ENCODE measurements at places on chromosomes 4 and X.
A peak's percentile ranks its signal among the peaks of the same experiment; 100 is the strongest.

GRCh38 chr4:45629717-45630116 lies 494.1 kb downstream of the GABRG1 start:
- no peak for DNase-seq

- no peak for DNase-seq
These were observed 136.4 kb upstream of the FAM9C start for GRCh38 chrX:13180807-13181206.

GRCh38 chr4:13178621-13179020 lies 305.5 kb downstream of the RAB28 start:
- no peak for DNase-seq

DNA sequence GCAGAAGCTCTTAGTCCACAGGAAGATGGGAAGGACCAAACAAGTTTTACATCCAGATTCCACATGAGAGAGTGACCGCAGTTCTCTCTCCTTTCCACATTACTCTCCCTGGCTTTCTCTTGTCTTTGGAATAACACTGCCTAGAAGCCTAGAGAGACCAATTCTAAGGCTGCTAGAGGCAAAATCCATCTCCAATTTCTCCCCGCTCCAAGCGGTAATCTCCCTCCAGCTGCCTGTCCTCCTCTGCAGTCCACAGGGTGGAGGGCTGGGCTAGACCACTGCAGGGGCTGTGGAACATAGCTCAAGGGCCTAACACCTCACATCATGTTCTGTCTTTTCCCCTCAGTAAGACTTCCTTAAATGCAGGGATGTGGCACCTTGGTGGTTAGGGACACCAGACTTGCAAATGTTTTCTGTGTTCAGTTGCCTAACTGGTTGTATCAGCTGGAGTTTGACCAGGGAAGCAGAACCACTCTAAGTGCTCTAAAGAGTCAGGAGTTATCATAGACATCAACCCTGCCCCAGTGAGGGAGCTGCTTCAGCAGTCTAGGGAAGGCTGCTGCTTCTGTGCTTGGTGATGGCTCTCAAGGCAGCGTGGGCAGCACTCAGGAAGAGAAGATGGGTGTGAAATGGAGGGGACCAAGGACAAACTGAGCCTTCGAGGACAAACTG lies 423.1 kb downstream of the BCOR start:
- DNase-seq, result no peak

- DNase-seq, result no peak
These were observed 47.2 kb downstream of the AFAP1 start for GRCh38 chr4:7892212-7893019.

GRCh38 chr4:2882341-2882740 lies 38.7 kb downstream of the ADD1 start:
- no peak for DNase-seq

DNA sequence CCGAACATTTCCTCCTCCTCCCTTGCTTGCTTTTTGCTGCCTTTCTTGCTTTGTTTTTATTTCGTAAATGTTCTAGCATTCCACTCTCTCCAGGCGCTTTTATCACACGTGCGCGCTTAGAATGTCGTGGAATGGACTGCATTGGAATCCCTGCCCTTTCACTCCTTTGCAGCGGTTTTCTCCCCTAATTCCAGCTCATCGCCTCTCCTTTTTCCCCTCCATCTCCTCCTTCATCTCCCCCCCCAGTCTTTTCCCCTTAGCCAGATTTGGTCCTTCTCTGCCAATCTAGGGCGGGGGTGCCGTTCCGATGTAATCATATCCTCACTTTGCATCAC lies 579 bp downstream of the OGT start:
- no peak for DNase-seq

DNA sequence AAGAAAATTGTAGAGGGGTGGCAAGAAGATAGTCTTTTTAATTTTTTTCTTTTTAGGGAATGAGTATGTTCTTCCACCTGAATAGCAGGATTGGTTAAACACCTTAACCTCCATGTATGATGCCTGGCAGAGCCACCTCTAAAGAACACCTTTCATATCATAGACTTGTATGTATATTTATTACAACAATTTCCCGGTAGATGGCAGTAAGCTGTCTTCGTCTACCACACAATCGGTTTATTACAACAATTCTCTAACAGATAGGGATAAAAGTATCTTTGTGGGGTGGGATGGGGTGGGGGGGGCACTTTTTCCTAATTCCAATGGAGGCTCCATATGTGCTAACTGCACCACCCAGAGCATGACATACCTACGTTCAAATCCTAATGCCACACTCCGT lies 255.5 kb downstream of the LDB2 start:
- DNase-seq, result no peak

DNA sequence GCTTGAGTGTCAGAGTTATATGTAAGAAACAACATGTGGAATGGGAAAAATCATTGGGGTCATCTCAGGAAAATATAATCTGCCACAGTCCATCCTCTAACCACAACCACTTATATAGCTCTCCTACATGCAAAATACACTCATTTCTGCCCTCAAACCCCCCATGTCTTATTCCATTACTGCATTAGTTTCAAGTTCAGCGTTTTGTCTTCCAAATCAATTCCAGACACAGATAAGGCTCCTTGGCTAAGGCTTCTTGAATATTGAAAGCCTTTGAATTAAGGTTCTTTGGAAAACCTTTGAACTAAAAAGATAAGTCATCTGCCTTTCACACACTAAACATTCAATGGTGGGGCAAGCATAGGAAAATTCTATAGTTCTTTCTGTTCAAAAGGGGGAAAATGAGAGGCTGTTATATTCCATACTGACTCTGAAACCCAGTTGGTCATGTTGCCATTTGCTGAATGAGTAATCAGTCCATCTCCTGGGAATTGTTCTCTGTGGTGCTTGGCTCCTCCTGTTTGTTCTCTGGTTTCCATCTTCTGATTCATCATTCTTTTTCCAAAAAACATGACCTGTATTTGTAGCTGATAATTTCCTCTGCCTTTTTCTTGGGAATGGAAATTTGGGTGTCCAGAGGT lies 218.7 kb downstream of the BMPR1B start:
- no peak for DNase-seq

- no peak for DNase-seq
These were observed 168.5 kb downstream of the PDGFC start for GRCh38 chr4:156803056-156803455.

DNA sequence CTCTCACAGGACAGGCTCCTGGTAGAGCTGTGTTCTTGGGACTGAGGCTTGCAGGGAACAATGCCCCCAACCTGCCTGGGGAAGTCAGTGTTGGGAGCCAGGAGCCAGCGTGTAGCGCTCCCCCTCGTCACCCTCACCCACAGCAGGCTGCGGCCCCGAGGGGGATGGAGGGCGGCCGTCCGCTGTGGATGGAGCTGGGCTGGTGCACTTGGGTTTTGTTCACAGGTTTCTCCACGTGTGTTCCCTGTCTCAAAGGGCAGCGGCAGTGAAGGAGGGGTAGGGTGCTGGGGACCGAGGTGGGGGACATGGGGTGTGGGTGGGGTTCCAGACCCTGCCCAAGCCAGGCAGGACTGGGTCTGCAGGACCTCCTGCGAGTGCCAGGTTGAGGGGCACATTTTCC lies 69.1 kb downstream of the RGS12 start:
- no peak for DNase-seq

DNA sequence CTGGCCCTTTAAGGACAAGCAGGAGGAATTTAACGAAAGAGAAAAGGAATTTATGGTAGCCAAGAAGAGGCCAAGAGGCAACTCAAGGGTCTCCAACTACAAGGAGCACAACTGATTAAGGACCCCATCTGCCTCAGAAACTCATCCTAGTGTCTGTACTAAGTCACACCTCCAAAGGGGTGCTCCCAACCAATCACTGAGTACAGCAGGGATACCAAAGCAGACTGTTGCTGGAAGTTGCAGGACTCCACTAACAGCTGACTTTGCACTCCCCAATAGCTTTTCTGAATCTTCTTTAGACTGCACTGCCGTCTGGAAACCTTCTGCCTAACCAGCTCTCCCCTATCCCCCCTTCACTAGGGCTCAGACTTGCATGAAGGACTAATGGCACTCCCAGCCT lies 50.6 kb downstream of the ATP11C start:
- no peak for DNase-seq

DNA sequence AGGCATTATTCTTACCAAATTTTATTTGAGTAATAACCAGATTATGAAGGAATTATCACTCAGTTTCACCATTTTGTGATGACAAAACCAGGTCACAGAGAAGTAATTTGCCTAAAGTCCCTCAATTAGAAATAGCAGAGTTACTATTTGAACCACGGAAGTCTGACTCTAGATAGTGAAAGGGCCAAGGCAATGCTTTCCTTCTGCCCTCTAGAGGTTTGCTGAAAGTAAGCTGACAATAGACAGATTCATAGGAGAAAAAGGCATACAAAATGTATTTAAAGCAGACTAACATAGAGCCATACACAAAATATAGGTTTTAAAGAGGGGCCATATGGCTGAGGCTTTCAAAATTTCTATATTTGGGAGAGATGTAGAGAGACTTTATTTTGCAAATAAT lies 43.1 kb downstream of the CXXC4 start:
- DNase-seq, result no peak

- no peak for DNase-seq
These were observed 67.4 kb upstream of the SLC34A2 start for GRCh38 chr4:25588206-25588605.

DNA sequence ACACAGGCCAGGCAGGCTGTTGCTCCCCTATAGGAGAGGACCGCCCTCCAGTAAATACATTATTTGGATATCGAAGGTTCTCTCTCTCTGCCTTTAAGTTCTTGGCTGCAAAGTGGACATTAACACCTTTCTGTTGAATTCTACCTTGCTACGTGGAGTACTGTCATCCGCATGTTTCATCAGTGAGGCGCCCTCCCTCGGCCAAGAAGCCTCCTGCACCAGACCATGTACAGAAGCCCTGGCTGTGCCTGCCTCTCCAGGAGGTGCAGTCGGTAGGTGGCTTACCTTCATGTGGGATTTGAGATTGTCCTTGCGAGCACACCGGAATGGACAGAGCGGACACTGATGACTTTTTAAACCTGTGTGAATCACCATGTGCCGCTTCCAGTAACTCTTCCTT lies 46.7 kb downstream of the ZNF827 start:
- no peak for DNase-seq

- DNase-seq, result no peak
These were observed 81.4 kb downstream of the IRF2 start for GRCh38 chr4:184392748-184393559.

- DNase-seq, result peak; percentile 72
These were observed 224.6 kb downstream of the SPRY1 start for GRCh38 chr4:123621072-123621705.

GRCh38 chr4:139528377-139529005 lies 27.5 kb downstream of the SETD7 start:
- no peak for DNase-seq

DNA sequence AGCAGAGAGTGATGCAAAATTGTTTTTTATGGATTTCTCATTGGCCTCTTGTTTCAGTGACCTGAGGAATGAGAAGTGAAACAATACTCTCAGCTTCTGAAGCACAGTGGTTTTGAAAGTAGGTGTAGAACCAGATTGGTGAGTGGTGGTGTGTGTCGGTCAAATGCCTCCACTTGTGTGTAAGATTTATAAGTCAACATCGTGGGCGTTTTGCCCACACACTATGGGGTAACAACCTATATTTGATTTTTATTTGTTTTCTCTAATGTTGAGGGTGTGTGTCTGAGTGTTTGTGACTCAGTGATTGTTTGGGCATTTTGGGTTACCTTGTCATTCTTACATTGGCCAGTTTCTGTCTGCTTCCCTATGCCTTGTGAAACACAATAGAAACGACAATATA lies 23.3 kb downstream of the ADGRL3 start:
- no peak for DNase-seq

- no peak for DNase-seq
These were observed 17.8 kb downstream of the IDS start for GRCh38 chrX:149487292-149487691.

DNA sequence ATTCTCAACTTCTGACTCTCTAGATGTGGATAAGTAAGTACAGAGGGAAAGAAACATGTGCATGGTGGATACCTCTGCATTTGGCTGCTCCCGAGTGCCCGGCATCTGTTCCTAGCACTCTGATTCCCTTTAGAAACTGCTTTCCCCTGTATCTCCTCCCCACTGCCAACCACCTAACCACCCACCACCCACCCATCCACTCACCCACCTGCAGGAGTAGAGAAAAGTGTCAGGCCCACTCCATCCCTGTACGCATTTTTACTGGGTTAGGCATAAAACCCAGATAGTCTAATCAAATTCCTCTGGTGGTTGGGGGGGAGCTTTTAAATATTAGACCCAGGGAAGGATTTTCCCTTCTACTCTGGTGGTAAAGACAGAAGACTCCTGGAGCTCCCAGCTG lies 63.0 kb downstream of the TMEM154 start:
- DNase-seq, result no peak

DNA sequence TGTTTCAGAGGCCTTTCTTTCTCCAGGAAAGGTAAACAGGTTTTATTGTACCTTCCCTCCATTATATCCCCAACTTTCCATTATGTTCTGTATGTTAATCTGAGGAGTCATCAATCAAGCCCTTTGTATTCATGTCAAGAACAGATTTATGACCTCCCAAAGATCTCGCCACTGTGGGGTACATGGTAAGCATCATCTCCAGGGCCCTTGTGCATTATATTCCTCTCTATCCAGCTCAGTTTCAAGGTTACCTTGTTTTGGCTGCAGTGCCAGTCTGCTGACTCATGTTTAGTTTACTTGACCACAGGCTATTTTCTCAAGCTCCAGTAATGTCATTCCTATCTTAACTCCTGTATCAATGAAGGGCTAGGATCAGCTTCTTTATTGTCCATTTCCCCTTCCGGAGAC lies 125.1 kb upstream of the FRMPD4 start:
- DNase-seq, result no peak

DNA sequence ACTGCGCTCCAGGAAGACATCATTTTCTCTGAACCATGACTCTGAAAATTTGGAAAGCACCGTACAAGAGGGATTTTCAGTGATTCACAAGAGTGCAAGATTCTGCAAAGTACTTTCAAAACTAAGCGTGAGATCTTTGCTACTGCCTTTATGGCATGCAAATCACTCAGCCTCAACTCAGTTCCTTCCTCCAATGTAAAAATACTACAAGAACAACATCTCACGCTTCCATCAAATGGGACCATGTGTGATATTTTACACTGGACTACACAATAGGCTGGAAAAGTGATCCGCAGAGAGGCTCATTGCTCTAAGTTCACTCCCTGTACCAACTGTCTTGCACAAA lies 674 bp upstream of the IL15 start:
- no peak for DNase-seq

GRCh38 chr4:11741190-11741652 lies 312.5 kb upstream of the HS3ST1 start:
- DNase-seq, result no peak

- no peak for DNase-seq
These were observed 64.7 kb upstream of the GPR78 start for GRCh38 chr4:8515316-8516060.

DNA sequence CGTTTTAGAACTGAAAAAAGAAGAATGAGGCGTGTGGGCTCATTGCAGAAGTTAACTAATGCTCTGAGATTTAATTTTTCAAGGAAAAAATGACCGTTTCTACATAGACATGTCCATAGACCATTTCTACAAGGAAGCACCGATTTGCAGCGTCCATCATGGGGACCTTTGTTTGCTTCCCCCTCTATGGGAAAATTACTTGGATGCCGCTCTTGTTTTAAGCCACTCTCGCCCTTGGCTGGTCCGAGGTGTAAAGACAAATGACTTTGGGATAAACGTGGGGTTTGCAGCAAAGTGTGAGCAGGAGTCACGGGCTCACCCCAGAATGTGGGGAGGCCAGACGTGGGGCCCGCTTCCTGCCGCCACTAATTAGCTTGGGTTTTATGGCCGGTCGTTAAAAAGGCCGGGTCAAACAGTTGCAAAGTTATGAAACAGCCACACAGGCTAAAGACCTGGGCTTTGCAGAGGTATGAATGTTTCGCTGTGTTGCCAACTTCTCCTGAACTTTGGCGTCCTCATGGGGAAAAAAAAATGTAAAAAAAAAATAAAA lies 235.9 kb downstream of the SHOX start:
- DNase-seq, result no peak

GRCh38 chr4:22850630-22851029 lies 157.9 kb downstream of the GBA3 start:
- no peak for DNase-seq
